ENCODE measurements at places on chromosomes 4 and X.

GRCh38 chr4:17128268-17128667 is 229.8 kb upstream of the LDB2 start:
- DNase-seq: no peak

DNA sequence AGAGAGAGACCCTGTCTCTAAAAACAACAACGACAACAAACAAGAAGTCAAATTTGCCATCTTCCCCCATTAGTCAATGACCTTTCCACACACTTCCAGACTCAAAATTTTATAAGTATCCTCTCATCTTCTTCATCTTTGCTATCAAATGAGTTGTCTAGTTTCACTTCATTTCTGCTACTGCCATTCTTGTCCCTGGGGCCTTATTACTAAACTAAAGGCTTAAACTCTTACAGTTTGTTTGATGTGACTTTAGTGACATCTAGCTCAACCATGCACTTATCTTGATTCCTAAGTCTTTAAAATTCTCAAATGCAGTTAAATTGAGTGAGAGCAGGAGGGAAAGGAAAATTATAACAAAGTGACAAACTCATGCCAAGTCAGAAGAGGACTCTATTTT is 271.8 kb upstream of the GK2 start:
- DNase-seq: no peak

DNA sequence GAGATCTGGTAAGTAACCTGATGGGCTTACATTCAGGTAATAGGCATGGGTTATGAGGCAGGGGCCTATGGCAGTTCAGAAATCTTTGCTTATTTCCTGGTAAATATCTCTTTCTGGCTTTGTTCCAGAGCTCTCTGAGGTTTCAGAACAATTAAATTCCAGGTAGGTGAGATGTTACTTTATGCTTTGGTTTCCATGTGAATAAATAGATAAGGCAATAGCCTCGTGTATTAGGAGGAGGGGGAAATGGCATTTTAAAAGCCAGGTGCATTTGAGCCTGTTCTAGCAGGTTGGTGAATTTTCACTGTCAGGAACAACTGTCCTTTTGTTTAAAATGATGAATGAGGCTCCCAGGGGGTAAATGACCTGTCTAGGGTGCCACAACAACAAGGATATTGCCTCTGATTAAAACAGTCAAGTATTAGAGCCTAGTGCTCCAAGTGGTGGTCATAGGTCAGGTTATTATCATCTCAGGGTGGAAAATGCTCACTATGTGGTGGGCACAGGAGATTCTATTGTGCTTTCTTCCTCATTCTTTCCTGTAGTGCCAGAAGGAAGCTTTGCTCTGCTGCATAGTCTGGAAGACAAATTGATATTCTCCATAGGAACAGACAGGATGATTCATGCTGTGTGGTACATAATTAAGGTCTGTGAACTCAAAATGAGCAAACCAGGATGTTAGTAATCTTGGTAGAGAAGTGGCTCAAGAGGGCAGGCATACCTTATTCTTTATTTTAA is 296.2 kb downstream of the INPP4B start:
- DNase-seq: no peak

DNA sequence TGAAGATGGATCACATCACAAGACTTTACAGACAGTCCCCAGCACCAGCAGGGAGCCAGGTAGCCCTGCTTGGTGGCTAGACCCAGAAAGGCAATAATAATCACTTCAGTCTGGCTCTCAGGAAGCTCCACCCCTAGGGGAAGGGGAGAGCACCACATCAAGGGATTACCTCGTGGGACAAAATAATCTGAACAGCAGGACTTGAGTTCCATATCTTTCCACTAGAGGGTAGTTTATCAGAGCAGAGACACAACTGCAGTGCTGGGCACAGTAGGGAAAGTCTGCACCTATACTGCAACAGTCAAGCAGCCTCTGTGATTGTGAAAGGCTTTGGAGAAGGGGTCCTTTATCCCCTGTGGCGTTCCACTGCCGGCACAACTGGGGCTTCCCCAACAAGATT is 547.0 kb upstream of the POU3F4 start:
- no peak for DNase-seq

- DNase-seq: peak; percentile 81
These were observed at the start of gene ARMCX6 for GRCh38 chrX:101617211-101618191. Gene ARMCX6, minus strand, starts transcription at chrX:101618000. Its CDS starts 1,380 bp downstream, at chrX:101616620.

DNA sequence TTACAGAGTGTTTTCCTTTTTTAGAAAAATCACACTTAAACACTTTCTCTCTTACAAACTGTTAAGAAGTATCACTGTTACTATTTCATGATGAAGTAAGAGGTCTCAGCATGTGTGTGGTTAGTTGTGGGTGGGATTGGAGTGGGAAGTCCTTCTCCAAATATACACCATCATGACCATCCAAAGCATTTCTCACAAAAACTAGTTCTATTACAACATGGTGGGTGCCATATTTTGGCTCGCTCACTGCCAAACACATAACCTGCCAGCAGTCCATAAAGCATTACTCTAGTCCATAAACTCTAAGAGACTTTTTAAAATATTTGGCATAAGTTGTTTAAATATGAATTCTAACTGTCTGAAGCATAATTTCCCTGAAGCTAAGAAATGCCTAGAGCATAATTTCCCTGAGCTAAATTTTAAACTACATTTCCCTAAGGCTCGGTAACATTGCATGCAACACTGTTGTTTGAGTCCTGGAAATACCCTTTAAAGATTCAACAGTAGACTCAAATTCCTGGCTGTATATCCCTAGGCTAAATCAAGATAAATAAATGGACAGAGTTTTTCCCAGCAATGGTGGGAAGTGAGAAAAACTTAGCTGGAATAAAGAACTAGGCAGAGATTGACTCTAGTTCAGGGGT is 415.0 kb upstream of the INTU start:
- no peak for DNase-seq

- no peak for DNase-seq
These were observed 19.8 kb upstream of the ADD1 start for GRCh38 chr4:2823671-2824328.

- DNase-seq: no peak
These were observed 95.8 kb downstream of the RNF150 start for GRCh38 chr4:141037446-141037845.

- no peak for DNase-seq
These were observed 171.1 kb upstream of the CXCL13 start for GRCh38 chr4:77434299-77435092.

DNA sequence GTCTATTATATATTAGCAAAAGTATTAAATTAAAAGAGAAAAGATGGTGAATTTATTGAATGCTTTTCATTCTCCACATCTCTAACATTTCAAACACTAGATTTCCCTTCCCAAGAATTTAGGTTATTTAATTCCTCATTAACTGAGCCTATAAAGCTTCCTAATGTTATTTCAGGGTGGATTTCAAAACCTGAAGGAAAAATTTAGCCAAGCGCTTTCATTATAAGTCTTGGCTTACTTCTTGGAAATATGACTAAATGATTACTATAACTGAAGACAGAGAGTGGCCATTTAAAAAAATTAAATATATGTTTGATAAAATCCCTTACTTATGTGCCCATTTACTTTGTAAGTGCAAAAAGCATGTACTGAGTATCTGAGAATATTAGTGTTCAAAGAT is 141.8 kb upstream of the ARSJ start:
- no peak for DNase-seq

DNA sequence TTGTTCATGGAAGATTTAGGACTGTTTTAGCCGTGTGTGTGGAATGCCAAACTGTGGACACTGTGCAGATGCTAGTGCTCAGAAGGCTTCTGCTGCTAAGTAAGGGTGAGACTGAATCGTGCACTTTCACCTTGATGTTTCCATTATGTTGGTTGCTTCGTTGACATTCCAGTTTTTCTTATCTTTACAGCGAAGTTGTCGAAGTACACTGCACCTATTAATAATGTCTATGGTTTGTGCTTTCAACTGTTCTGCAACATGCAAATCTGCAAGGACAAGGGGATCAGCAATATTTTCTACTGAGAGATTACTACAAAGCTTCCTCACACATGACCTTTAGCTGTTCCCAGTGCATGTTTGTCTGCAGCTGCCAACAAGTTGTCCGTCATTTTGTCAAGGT is 67.7 kb downstream of the UGT2A3 start:
- DNase-seq: no peak

Measured in SK-N-DZ (cell line).